ENCODE measurements at places on chromosomes 7 and 10. TPM values are rescaled to one million over a fixed set of nuclear protein-coding genes. Genes with fewer than 3 reads are reported as not detected.

Gene NPFFR1
- not detected for polyA plus RNA-seq

Gene GPR146
- 4.3 TPM for polyA plus RNA-seq

Gene C10orf143
- 4.2 TPM for polyA plus RNA-seq

Gene PIP
- polyA plus RNA-seq, result not detected

Gene ZNF736
- polyA plus RNA-seq, result 3.3 TPM

Gene FAM25C
- polyA plus RNA-seq, result not detected

Gene CALML3
- polyA plus RNA-seq, result not detected

Gene CPA5
- polyA plus RNA-seq, result not detected

Gene DGKI
- polyA plus RNA-seq, result 5.1 TPM
